ENCODE measurements at places on chromosomes 16 and 17.

DNA sequence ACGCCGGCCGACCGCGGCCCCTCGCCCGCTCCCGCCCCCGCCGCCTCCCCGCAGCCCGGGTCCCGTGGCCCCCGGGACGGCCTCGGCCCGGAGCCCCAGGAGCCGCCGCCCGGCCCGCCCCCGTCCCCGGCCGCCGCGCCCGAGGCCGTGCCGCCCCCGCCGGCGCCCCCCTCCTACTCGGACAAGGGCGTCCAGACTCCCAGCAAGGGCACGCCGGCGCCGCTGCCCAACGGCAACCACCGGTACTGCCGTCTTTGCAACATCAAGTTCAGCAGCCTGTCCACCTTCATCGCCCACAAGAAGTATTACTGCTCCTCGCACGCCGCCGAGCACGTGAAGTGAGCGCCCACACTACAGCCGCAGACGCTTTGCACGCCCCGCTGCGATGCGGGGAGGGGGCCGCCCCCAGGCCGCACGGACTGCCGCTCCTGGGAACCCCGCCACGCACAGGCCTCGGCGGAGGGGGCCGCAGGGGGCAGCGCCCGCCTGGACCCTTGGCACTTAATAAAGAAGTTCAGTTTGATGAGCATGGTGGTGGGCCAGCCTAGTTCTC, 35.5 kb upstream of the ZC3H18 start:
- DNase-seq: no peak

DNA sequence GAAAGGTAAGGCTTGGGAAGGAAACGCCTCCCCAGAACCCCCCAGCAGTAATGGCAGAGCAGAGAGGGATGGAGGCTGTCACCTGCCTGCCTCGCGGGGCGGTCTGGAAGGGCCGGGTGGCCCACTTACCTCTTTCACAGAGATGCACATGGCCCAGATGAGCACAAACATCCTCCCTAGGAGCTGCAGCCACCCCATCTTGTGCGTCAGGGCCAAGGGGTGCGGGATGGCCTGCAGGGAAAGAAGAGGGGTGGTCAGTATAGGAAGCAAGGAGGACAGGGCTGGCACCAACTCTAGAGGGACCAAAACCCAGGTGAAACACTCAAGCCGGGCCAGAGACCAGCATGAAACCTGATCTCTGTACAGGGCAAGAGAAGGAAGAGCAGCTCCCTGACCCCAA, 29.7 kb downstream of the TRPV3 start:
- no peak for DNase-seq

GRCh38 chr16:692356-693108, 2.3 kb upstream of the WDR24 start:
- DNase-seq: no peak

DNA sequence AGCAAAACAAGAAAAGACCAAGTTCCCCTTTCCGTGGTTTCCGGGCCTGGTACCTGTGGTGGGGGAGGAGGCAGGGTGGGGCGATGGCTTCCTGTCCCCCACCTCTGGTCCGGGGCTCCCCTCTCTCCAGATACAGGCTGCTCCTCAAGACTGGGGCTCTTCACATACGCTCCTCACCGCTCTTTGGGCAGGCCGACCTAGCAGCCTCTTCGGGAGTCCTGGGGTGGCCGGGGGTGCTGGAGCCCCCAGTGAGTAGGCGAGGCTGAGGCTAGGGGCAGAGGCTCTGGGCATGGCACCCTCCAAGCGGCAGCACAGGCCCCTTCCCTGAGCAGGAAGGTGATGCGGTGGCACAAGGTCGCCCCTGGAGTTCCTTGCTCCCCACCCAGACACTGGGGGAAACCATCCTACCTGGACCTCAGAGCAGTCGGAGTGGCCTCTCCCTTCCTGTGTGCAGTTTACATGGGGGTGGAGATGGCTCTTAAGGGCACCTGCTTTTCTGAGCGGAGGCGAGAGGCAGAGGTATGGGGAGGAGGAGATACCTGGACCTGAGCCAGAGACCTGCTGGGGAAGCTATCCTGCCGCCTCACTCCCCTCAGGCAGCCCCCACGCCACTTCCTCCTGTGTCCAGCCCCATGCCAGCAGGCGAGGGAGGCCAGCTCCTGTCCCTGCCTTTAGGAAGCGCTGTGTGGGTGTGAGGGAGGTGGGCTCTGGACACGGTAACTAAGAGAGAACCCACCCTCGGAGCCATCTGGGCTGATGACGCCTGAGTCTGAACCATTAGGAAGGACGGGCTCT, 891 bp downstream of the CORO1A start:
- peak; percentile 44 for DNase-seq

DNA sequence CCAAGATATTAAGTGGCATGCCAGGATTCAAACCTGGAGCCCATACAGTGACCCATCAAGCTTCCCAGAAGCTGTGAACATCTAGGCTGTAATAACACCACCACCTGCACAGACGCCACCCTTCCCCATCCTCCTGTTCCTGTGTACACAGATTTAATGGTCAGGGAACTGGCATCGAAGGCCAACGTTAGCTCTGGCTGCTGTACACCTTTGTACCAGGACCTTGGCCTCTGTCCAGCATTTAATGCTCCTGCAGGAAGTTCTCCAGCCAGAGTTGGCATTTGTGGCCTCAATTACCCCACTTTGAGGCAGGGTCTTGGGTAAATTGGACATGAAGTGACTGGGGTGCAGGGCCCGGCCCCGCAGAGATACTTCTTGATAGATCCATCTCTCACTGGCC, 49.3 kb downstream of the SCNN1B start:
- no peak for DNase-seq

DNA sequence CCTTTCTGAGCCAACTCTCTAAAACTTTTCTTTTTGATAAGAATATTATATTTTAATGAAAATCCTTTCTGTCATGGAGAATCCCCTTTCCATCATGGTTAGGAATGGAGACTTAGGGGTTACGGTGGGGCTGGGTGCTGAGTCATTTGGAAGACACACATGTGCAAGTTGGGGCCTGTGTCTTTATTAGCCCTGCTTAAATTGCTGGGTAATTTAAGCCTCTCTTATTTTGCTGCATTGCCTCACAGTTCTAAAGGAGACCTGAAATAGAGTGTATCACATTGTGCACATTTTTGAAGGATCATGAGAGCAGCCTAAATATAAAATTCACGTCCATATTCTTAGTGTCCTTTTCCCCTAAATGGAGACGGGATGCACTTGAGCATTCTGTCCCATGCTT, 61.8 kb upstream of the RBFOX1 start:
- no peak for DNase-seq

DNA sequence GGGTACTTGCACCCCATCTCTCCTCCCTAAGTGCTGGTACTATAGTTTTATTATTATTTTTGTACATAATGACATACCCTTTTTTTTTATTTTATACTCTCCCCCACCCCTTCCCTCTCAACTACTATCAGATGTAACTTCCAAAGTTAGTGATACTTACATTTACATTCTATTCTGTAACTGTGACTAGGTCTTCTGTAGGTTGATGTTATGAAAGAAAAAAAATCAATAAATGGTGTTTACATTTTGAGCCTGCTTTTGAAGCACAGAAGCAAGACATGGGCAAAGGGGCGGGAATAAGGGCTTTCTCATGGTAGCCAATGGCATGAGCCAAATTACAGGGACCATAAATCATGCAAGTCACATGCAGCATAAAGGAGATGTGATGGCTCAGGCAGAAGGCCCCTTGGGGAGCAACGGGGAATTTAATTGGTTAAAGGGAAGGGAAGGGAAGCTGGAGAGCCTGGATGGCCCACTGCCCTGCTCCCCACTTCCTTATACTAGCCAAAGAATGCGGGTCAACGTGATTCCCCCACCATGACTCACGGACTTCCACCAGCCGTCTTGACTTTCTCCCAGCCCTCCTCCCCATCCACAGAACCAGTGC, 2.4 kb upstream of the ACSF2 start:
- no peak for DNase-seq
